Stimulated activated CD4-positive, alpha-beta T cell treated with anti-CD3 and anti-CD28 coated beads, Interleukin-4, amount 100 ng/mL, for 1 hour (primary cell): ENCODE measurements at places on chromosomes 3 and 15.

DNA sequence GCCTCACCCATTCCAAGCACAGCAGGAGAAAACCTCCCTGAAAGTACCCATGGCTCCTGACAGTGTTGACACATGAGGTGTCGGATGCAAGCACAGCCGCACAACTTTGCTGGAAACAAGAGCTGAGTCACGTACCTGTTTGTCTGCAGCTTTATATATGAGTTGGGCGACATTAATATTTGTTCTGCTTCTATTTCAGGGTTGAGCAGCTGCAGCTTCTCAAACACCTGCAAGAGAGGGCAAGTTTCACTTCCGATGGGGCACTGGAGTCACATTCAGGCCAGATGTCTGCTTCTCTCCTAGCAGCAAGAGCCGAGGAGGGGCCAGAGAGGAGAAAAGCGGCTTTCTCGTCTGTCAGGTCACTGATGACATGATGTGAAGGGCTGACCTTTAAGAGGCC is 88.0 kb downstream of the NUP210 start:
- no peak for DNase-seq

DNA sequence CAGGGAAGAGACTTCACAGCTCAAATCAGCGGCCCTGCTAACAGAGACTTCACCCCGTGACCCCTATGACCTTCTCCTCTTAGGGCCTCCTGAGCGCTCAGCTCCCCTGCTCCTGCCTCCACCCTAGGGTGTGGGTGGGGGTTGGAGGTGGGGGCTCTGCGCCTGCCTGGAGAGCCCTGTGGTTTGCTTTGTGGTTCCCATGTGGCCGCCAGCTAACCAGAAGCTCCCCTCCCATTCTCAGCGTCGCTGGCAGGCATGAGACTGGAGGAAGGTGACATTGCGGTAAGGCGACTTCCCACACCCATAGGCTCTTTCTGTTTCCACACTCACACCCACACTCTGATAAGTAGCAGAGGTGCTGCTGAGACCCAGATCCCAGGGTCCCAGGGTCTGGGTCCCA is 27.6 kb downstream of the XYLB start:
- peak; percentile 14 for DNase-seq

DNA sequence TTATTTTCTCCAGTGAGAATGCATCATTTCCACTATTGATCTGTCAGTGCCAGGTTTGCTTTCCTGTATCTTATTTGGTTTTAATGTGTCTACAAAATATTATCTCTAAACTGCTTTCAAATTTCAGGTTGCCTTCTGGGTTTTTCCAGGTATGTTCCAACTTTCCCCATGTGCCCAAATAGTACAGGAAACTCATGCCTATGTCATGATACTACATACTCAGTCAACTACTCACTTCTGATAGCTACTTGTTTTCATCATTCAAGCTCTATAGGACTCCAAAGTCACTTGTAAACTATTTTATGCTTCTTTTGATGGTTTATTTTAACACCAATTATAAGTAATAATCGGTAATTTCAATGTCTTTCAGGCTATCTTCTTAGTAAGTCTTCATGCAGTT is 134.8 kb upstream of the TTC14 start:
- DNase-seq: no peak

DNA sequence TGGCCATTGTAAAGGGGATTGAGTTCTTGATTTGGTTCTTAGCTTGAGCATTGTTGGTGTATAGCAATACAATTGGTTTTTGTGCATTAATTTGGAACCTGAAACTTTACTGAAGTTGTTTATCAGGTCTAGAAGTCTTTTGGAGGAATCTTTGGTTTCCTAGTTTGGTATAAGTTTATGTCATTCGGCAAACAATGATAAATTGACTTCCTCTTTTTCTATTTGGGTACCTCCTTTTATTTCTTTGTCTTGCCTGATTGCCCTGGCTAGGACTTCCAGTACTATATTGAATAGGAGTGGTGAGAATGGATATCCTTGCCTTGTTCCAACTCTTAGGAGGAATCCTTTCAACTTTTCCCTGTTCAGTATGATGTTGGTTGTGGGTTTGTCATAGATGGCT is 32.1 kb downstream of the SPESP1 start:
- DNase-seq: no peak

GRCh38 chr3:150407808-150408220 is 284 bp upstream of the TSC22D2 start:
- DNase-seq: no peak

- no peak for DNase-seq
Observed at GRCh38 chr3:172367205-172368105, 80.8 kb downstream of the GHSR start.

DNA sequence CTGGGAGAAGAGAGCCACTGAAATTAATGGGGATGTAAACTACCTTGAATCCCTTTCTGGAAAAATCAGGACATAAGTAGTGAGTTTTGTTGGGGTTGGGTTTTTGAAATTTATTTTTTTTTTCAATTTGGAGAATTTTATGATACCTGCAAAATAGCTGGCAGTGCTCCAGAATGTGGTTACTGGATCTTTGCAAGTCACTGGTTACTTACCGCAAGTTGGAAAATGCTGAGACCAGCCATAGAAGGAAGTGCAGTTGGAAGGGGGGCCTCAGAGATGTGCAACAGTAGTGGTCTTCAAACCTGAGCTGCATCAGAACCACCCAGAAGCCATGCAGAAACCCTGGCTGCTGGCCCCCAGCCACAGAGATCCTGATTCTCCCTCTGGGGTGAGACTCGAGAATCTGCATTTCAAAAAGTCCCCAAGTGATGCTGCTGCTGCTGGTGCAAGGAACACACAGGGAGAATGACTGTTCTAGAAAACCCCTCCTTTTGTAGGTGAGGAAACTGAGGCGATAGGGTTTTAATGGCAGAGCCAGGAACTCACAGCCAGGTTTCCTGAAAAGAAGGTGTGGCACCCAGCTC is 39.7 kb downstream of the SEMA5B start:
- DNase-seq: no peak

- DNase-seq: no peak
Observed at GRCh38 chr3:14774431-14774830, 44.3 kb upstream of the FGD5 start.

GRCh38 chr3:137471130-137471529 is 293.0 kb upstream of the SOX14 start:
- DNase-seq: no peak

DNA sequence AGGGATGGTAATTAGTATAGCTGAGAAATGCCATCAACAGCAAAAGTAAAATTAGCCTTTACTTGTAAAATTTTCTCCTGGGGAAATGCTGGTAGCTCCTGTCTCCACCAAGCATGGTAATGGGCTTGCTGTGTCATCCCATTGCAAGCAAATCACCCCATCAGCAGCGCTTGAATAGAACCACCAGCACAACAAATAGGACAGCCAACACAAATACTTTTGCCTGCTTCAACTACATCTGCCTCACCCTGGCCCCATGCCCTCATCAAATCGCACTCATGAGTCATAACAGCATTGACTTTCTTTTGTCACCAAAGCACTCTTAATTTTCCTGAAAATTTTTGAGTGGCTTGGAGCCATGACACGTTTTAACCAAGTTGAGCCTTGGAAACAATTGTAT is 52.6 kb downstream of the ERC2 start:
- DNase-seq: no peak

DNA sequence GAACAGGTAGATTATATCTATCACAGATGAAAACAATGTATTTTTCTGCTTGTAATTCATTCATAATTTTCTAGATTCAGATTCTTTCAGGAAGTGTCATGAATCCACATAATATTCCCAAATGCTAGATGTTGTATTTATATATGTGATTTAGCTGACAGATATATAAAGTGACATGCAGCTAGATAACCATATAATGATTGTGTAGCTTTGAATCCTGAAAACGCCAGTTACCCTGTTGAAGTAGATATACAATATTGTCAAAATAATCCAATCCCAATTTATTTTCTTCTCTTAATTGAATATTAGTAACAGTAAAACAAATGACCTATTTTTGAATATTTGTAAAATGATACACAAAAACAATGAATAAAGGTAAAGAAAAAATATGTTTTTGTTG is 738.4 kb downstream of the CADM2 start:
- DNase-seq: no peak

- no peak for DNase-seq
Observed at GRCh38 chr3:21067031-21067813, 683.8 kb downstream of the ZNF385D start.

- DNase-seq: peak; percentile 56
Observed at GRCh38 chr15:80695099-80695910, at the start of gene ABHD17C. Gene ABHD17C (plus strand): TSS chr15:80695310. CDS start chr15:80695430, 120 bp downstream.

GRCh38 chr3:139975594-139976365 is 40.8 kb downstream of the CLSTN2 start:
- no peak for DNase-seq

DNA sequence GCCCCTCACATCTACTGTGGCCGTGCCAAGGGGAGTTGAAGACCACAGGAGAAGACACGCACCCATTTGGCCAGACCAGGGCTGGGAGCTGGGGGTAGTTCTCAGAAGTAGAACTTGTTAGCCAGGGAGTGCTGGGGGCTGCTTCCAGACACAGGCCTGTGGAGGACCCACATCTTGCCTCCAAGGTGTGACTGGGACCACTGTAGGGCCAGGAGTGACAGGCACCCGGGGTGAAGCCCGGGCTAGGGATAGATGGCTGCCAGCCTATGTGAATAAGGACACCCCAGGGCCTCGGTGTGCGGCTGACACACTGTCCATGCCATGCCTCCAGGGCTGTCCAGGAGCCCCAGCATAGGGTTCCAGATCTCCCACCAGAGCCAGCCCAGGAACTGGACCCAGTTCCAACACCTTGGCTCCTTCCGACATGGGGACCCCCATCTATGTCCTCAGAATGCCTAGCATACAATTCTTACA is 1.8 kb downstream of the ANPEP start:
- no peak for DNase-seq
